ENCODE measurements at places on chromosomes 1 and 21.

- DNase-seq, result peak; percentile 74
These were observed 590 bp downstream of the CNN3 start for GRCh38 chr1:94926126-94926914.

- no peak for DNase-seq
These were observed 413.1 kb downstream of the PTPRU start for GRCh38 chr1:29649189-29650040.

- no peak for DNase-seq
These were observed 3.4 kb upstream of the PKLR start for GRCh38 chr1:155304558-155305063.

GRCh38 chr1:44973645-44974044 is 12.8 kb downstream of the EIF2B3 start:
- no peak for DNase-seq

GRCh38 chr1:39690794-39691382 is 345 bp downstream of the HPCAL4 start:
- no peak for DNase-seq

- DNase-seq, result no peak
These were observed 11.7 kb downstream of the CCNL2 start for GRCh38 chr1:1387098-1388077.

- no peak for DNase-seq
These were observed 374.6 kb upstream of the RUNX1 start for GRCh38 chr21:35423709-35424108.

DNA sequence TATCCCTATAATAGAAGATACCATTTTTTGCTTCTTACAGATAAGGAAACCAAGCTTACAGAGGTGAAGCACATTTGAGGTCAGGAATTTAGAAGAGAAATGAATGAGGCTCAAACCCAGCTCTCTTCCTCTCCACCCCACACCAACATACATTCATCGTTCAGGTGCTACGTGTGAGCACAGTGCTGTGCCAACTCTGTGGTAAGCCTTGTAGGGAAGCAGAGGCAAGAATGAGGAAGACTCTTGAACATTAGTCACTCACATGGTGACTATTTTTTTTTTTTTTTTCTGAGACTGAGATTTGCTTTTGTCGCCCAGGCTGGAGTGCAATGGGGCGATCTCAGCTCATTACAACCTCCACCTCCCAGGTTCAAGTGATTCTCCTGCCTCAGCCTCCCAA is 314.0 kb downstream of the NTNG1 start:
- no peak for DNase-seq

- DNase-seq, result no peak
These were observed 2.7 kb downstream of the PPOX start for GRCh38 chr1:161168906-161169305.

DNA sequence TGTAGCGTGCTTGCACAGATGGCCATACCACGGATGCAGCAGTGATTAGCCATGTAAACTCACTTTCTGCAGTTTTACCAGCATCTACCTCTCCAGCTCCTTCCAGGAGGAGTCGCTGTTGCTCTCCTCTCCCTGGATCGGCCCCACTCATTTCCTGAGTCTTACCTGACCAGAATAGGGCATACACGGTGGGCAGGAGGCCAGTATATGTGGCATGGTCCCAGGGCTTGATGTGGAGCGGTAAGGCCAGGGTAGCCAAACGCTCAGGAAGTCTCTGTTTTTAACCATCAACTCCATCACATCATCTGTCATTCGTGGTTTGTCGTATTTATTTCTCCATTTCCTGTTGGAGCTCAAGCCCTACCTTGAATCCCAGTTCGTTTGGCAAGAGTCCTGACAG is 163.4 kb upstream of the USP24 start:
- peak; percentile 70 for DNase-seq

Data from nephron progenitor cell (in vitro differentiated cells).